NCI-H2029 (cell line): ENCODE measurements at places on chromosomes 5 and 9.

- DNase-seq = no peak
Measured at GRCh38 chr9:129478461-129478860, 142.4 kb downstream of the C9orf50 start.

GRCh38 chr5:14765587-14765986 is 101.1 kb downstream of the OTULIN start:
- no peak for DNase-seq

DNA sequence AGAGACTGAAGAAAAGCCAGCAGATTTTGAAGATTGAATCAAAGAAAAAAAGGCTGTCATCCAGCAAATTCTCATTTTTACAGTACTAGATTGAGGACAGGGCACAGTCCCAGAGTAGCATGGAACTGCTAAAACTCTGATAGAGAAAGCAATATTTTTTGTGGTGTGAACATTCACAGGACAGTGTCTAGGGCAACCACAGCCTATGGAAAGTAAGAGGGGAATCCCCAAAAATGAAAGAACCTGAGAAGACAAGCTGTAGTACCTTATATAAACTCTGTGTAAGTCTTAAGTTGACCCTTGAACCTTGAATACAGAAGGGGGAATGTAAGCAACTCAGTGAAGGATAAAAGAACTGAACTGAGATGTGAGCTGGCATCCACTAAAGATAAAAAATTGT is 540.3 kb downstream of the HINT1 start:
- no peak for DNase-seq

GRCh38 chr5:393846-394275 is 49.1 kb upstream of the EXOC3 start:
- DNase-seq = no peak

- DNase-seq = peak; percentile 73
Measured at GRCh38 chr9:37036776-37037502, 2.9 kb upstream of the PAX5 start.
